T-helper 17 cell (primary cell): ENCODE measurements at places on chromosomes 2 and 18. TPM values are rescaled to one million over a fixed set of nuclear protein-coding genes. Genes with fewer than 3 reads are reported as not detected.

GRCh38 chr18:26547646-26548414 is 523 bp downstream of the KCTD1 start:
- H3K27me3 ChIP-seq: peaks cover 23% of the 10 kb centered on the region
- peaks cover 31% of the 10 kb centered on the region for H3K4me1 ChIP-seq
- peak; percentile 18 for DNase-seq

GRCh38 chr18:12468445-12468844 is 60.7 kb downstream of the PRELID3A start:
- no peak overlapping the region for H3K27ac ChIP-seq
- DNase-seq: no peak
- H3K4me3 ChIP-seq: no peak overlapping the region
- no peaks in the 10 kb centered on the region for H3K27me3 ChIP-seq

GRCh38 chr2:110827511-110827910 is 95.1 kb downstream of the ACOXL start:
- H3K4me1 ChIP-seq: peaks cover 9% of the 10 kb centered on the region
- no peaks in the 10 kb centered on the region for H3K36me3 ChIP-seq
- H3K27ac ChIP-seq: no peak overlapping the region
- no peak for DNase-seq
- no peak overlapping the region for H3K4me3 ChIP-seq

- H3K4me1 ChIP-seq: no peaks in the 10 kb centered on the region
- no peak overlapping the region for H3K4me3 ChIP-seq
- no peak for DNase-seq
- H3K27me3 ChIP-seq: peaks cover 14% of the 10 kb centered on the region
- no peaks in the 10 kb centered on the region for H3K36me3 ChIP-seq
- no peak overlapping the region for H3K27ac ChIP-seq
Observed at GRCh38 chr2:84085562-84085961, 373.5 kb downstream of the SUCLG1 start.

DNA sequence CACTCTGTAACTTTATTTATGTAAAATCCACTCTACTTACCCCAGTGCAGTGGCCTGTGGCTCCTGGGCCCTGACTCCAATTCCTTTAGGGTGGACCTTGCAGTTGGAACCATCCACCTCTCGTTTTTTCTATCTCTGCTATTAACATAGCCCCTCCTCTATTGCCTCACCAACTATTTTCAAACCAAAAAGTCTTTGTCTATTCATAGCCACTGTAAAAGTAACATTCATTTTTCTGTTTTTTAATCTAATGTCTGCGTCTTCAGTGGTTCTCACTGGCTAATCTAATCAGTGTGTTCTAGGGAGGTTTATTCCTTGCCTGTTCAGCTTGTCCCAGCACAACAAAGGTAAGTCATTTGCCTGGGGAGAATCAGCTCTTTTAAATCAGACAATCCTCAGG is at the start of gene SLC4A5:
SLC4A5 (minus strand) TSS at position 101 of the 400 bp plus-strand sequence. CDS start 28,393 bp downstream, outside the sequence.
- H3K27ac ChIP-seq: peak within 1 kb of the TSS; percentile 8
- H3K27me3 ChIP-seq: no peaks in the 10 kb centered on the region
- DNase-seq: no peak
- peaks cover 7% of the 10 kb centered on the region for H3K36me3 ChIP-seq
- peaks cover 12% of the 10 kb centered on the region for H3K4me1 ChIP-seq

GRCh38 chr2:86000131-86000937 is 105.4 kb downstream of the POLR1A start:
- peaks cover 6% of the 10 kb centered on the region for H3K36me3 ChIP-seq
- H3K27me3 ChIP-seq: no peaks in the 10 kb centered on the region
- H3K4me1 ChIP-seq: peaks cover 33% of the 10 kb centered on the region
- no peak overlapping the region for H3K4me3 ChIP-seq
- H3K27ac ChIP-seq: peak overlapping the region; percentile 92

GRCh38 chr2:62147610-62148301 is 48.2 kb upstream of the B3GNT2 start:
- H3K27ac ChIP-seq: no peak overlapping the region
- no peak overlapping the region for H3K4me3 ChIP-seq
- DNase-seq: no peak
- H3K36me3 ChIP-seq: peaks cover 2% of the 10 kb centered on the region
- no peaks in the 10 kb centered on the region for H3K27me3 ChIP-seq

Gene SYT4
- 0.47 TPM for total RNA-seq

Gene BBS5
- 2.0 TPM for total RNA-seq

Gene SLC8A1
- total RNA-seq: 1.4 TPM

Gene LRRTM1
- total RNA-seq: not detected
